Activated T-helper 17 cell treated with anti-CD3 and anti-CD28 coated beads, Interleukin-2, amount 50 U/mL, for 72 hours (primary cell): ENCODE measurements at places on chromosomes 4 and X. TPM values are rescaled to one million over a fixed set of nuclear protein-coding genes. Genes with fewer than 3 reads are reported as not detected.

TRIML2 gene
- not detected for total RNA-seq

ADH1B gene
- not detected for total RNA-seq

- no peak for ATAC-seq
These were observed 378.5 kb downstream of the KLHL4 start for GRCh38 chrX:87896057-87896456.

GRCh38 chr4:87497159-87497558, 32.0 kb downstream of the SPARCL1 start:
- no peak for ATAC-seq

DNA sequence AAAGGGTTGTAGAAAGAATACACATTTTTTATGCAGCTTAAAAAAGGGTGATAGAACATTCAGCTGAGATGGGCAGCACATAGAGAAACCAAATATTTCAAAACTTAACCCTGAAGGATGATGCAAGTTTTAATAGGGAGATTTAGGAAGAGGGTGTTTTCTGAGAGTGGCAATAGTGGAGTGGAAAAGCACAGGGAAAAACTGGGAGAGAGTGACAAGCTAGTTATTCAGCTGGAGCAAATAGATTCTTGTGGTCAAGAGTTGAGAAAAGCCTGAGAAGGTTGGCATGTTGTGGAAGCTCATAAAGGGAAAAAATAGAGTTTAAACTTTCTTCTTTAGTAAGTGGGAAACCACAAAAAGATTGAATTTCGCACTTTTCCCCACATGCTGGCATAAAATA, 359.6 kb upstream of the PITX2 start:
- no peak for ATAC-seq

DNA sequence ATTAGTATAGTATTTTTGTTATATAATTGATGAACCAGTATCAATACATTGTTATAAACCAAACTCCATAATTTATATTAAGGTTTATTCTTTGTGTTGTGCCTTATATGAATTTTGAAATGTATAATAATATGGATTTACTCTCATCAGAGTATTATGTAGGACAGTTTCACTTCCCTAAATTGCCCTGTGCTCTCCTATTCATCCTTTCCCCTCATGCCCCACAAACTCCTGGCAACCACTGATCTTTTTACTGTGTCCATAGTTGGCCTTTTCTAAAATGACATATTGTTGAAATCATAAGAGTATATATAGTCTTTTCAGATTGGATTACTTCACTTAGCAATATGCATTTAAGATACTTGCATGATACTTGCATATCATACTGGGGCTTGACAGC, 958.1 kb upstream of the GRID2 start:
- no peak for ATAC-seq

GRCh38 chrX:11666952-11667685, 1.4 kb upstream of the ARHGAP6 start:
- no peak for ATAC-seq

DNA sequence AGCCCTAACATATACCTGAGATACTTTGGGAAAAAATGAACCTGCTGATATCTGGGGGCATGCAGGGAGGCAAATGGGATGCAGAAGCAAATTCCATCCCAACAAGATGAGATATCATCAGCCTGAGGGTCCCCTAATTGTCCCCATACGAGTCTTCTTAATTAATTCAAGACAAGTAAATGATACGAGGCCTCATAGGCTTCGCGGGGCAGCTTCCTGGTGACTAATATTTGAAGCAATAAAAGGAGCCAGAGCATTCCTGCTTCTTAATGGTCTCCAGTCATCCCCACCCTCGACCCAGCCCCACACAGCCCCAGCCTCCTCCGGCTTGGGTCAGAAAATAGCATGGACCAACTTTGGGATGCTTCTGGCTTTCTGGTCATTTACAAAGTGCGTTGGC, 99.6 kb upstream of the MSX1 start:
- no peak for ATAC-seq
